Stimulated activated CD8-positive, alpha-beta memory T cell treated with anti-CD3 and anti-CD28 coated beads, Interleukin-7, amount 100 ng/mL, for 1 hour (primary cell): ENCODE measurements at places on chromosomes 2 and 18.

GRCh38 chr2:34660741-34661140, 1061.6 kb upstream of the FAM98A start:
- no peak for DNase-seq

DNA sequence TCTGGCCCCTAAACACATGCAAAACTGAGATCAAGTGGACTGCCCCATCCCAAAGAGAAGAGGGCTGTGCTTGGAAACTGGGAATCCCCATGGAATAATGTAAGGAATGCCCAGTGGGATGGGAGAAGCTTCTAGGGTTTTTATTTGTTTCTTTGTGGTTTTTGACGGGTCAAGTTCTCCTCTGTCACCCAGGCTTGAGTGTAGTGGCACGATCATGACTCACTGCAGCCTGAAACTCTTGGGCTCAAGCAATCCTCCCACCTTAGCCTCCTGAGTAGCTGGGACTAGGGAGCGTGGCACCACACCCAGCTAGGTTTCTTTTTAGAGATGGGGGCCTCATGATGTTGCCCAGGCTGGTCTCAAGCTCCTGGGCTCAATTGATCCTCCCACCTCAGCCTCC, 101.7 kb upstream of the ZSWIM2 start:
- no peak for DNase-seq

DNA sequence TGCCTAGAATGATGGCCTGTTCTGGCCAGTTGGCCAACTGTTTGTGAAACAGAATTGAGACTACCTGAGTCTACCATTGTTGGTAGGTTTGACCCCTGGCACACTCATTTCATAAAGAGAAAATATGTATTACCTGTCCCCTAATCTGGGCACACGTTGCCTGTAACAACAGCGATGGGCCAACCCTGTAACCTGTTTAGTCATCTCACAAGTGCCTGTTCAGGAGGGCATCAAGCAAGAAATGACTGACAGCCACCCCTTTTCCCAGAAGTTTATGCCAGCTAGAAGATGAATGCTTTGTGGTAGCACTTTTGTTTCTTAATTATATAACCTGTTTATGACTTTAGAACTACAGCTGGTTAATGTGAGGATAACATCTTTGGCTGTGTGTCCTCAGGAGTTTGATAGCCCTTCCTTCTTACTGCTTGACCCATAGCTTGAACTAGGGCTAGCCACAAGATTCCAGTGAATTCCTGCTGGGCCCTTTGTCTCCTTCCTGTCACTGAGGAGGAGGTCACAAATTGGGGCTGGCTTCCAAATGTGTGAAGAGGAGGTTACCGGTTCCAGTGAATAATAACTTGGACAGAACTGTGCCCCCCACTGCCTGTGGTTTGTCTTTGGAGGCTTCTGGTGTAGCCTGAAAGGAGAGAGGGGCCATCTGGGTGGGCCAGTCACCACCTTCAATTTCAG, 273.9 kb upstream of the EPAS1 start:
- no peak for DNase-seq

- no peak for DNase-seq
Observed at GRCh38 chr18:70276416-70277191, 12.2 kb upstream of the SOCS6 start.

GRCh38 chr2:58971511-58972360, 730.6 kb upstream of the FANCL start:
- DNase-seq = no peak

DNA sequence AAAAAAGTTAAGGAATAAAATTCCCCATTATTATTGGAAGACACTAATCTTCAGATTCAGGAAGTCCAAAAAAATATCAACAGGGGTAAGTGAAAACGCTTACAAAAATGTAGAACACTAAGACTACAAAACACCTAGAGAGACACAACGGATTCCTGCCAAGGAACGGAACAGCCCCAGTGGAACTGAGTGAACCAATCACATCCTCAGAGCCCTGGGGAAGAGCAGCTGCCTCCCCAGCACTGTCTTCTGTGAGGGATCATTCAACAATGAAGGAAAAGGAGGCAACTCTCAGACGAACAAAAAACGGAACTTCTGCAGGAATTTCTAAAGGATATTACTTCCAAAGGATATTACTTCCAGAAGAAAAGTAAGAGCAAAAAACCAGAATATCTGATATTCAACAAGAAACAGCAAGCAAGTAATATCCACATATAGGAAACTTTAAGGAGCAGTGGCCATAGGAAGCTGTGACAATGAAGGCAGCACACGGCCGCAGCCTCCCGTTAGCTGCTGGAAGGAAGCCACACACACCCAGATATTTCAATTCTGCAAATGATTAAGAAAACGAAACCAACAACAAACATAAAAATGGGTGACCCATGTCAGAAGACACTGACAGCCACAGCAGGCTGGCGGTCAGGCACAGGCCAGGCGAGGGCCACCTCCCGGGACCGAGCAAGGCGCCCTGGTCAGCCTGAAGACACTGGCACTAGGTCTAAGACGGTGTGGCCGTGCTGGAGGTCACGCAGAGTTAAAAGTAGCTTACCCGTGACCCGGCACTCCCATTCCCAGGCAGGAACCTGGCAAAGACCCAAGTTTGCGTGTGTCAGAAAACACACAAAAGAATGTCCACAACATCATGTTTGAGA, 81.8 kb downstream of the HDAC4 start:
- no peak for DNase-seq

- no peak for DNase-seq
Observed at GRCh38 chr18:12862467-12862866, 21.6 kb downstream of the PTPN2 start.

GRCh38 chr18:6476880-6477279, 62.2 kb upstream of the L3MBTL4 start:
- DNase-seq = no peak

- DNase-seq = no peak
Observed at GRCh38 chr2:54573537-54573919, 117.4 kb downstream of the SPTBN1 start.

DNA sequence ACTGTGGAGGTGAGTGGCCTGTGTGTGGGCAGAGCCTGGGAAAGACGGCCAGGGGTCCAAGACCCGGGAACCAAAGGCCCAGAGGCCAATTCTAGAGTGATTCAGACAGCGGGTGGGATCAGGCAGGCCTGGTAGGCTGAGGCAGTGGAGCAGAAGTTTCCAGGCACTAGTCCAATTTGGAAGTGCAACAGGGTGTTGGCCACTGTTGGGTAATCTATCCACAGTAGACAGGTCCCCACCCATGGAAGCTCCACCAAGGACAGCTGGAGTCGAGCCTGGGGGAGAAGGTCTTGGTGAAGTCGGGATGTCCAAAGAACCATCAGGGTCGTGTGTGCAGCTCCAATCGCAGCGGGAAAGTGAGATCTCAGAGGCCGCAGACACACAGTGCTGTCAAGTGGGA, 125.8 kb upstream of the COPS8 start:
- DNase-seq = no peak

DNA sequence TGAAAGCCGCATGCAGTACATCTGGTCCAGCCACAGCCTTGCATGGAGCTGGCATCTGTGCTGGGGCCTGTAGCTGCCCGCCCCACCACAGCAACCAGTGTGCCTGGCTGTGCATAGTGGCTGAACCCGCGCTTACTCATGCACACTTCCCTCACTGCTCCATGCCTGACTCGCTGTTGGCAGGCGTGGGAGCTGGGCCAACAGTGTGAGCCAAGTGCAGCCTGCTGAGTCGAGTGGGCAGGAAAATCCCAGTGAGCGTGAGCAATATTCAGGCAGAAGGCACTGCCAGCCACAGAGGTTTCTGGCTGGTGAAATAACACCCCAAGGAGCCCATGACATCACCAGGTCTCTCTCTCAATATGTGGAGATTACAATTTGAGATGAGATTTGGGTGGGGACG, 1674.1 kb upstream of the TMEFF2 start:
- no peak for DNase-seq

- no peak for DNase-seq
Observed at GRCh38 chr18:43719267-43719795, 442.0 kb upstream of the SYT4 start.

GRCh38 chr18:52979892-52980291, 639.9 kb downstream of the DCC start:
- no peak for DNase-seq

- DNase-seq = no peak
Observed at GRCh38 chr2:9552219-9553178, 3.1 kb downstream of the ADAM17 start.

- DNase-seq = no peak
Observed at GRCh38 chr2:10634495-10634894, 55.3 kb downstream of the NOL10 start.

DNA sequence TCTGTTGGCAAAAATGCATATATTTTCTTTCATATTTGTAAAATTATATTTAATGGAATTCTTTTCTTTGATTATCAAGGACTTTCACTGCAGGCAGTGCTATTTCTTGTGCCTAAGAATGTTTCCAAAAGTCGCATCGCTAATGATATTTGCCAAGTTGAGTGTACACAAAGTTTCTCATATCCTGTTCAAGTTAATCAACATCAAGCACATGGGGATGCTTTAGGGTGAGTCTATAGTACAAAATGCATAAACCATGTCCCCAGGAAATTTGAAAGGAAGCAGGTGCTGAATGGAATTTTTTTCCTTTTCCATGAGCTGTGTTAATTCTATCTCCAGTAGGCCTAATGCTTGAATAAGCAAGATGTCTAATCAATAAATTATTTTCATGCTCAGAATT, 129.7 kb downstream of the GALNT1 start:
- DNase-seq = no peak

- no peak for DNase-seq
Observed at GRCh38 chr2:191637182-191638078, 40.5 kb upstream of the NABP1 start.
